ENCODE measurements at places on chromosomes 11 and 22. TPM values are rescaled to one million over a fixed set of nuclear protein-coding genes. Genes with fewer than 3 reads are reported as not detected.

Gene KRTAP5-7
- total RNA-seq = 0.13 TPM

Gene CHRM1
- not detected for total RNA-seq

Gene KRTAP5-10
- not detected for total RNA-seq

Gene OR52B2
- not detected for total RNA-seq

Gene TIGD3
- not detected for total RNA-seq

Gene OR6A2
- total RNA-seq = 0.76 TPM

Gene SLC6A5
- total RNA-seq = not detected

Gene FBLN1
- total RNA-seq = 101 TPM

Gene OR8D1
- not detected for total RNA-seq

Gene FAM111B
- total RNA-seq = 3.8 TPM

Gene GGT5
- total RNA-seq = 13.7 TPM

Gene IL17REL
- total RNA-seq = not detected

Gene MIOX
- not detected for total RNA-seq

Gene TAF10
- 24.1 TPM for total RNA-seq

Gene RGL4
- not detected for total RNA-seq

Gene MYO7A
- 0.22 TPM for total RNA-seq

Gene DDX10
- total RNA-seq = 18.2 TPM

Gene PTPN5
- total RNA-seq = not detected

Gene PPP6R2
- total RNA-seq = 25.7 TPM

Gene DDTL
- total RNA-seq = not detected

Gene KIF18A
- 12.0 TPM for total RNA-seq

Gene MUC5AC
- not detected for total RNA-seq

Gene SLC22A12
- total RNA-seq = not detected

Gene GUCY1A2
- total RNA-seq = 0.91 TPM

Gene HBG2
- total RNA-seq = not detected

Gene CST6
- total RNA-seq = 7.6 TPM

Gene CEP126
- total RNA-seq = 17.4 TPM

Gene LIF
- total RNA-seq = 1.0 TPM

Gene STK33
- 0.78 TPM for total RNA-seq

All from articular chondrocyte of knee joint (primary cell).